ENCODE measurements at places on chromosomes 3 and 15. TPM values are rescaled to one million over a fixed set of nuclear protein-coding genes. Genes with fewer than 3 reads are reported as not detected.

DNA sequence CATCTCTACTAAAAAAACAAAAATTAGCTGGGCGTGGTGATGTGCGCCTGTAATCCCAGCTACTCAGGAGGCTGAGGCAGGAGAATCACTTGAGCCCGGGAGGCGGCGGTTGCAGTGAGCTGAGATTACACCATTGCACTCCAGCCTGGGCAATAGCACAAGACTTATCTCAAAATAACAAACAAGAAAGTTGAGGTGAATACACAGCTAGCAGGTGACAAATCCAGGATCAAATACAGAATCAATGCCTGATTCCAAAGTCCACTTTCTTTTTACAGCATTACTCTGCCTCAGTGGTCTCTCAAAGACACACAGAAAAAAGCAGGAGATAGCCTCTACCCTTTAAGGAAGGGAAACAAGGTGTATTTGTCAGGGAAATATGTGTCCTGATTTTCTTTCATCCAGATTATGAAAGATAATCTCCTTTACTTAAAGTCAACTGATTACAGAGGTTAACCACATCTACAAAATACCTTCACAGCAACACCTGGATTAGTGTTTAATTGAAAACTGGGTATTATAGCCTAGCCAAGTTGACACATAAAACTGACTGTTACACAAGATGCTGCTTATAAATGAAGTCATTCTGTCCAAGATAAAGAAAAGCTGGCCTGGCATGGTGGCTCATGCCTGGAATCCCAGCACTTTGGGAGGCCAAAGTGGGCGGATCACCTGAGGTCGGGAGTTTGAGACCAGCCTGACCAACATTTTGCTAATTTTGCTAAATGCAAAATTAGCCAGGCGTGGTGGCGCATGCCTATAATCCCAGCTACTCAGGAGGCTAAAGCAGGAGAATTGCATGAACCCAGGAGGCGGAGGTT, 4.0 kb upstream of the SLC25A38 start:
- DNase-seq, result no peak

DNA sequence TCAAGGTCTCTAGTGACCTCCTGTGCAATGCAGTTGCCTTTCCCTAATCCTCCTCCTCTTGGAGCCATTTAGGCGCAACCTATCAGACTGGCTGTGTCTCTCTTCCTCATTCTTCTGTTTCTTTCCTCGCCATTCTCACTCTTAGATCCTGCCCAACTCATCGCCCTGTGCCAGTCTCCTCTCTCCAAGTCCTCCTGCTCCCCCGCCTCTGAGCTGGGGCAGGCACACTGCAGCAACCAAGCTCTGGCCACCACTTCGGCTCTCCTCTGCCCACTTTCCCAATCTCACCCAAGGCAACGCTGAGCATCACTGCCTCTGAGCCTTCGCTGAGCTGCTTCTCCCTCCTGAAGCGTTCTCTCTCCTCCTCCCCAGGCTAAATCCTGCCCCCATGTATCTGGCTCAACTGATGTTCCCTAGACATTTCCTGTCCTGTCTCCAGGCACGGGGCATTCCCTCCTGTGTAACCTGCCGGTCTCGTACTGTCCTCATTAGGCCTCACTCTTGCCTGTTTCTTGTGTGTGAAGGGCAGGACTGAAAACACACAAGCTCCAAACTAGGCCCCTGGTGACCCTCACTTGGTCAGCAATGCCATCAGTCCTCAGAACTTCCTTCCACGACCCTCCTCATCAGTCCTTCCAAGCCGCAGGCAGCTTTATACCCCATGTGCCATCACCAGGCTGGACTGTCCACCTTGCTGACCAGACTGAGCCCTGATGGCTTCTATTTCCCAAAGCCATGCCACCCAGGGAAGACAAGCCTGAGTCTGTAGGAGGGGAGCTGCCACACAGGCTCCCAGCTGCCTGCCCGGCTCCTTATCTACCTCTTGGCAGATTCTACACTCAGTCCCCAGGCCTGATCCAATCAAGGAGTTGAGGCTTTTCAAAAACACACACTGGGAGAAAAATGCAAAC, 85.6 kb downstream of the SEC22A start:
- no peak for DNase-seq

GRCh38 chr15:88472225-88472624, 4.7 kb downstream of the MRPS11 start:
- no peak for DNase-seq

GRCh38 chr15:55827204-55827603, 84.3 kb upstream of the PRTG start:
- DNase-seq, result no peak

- DNase-seq, result no peak
Observed at GRCh38 chr15:73637527-73637926, 4.3 kb upstream of the NPTN start.

- DNase-seq, result no peak
Observed at GRCh38 chr15:87354661-87355410, 901.7 kb downstream of the NTRK3 start.

- DNase-seq, result no peak
Observed at GRCh38 chr3:12470111-12470510, 14.2 kb upstream of the TSEN2 start.

- no peak for DNase-seq
Observed at GRCh38 chr3:127013181-127013580, 30.3 kb downstream of the PLXNA1 start.

DNA sequence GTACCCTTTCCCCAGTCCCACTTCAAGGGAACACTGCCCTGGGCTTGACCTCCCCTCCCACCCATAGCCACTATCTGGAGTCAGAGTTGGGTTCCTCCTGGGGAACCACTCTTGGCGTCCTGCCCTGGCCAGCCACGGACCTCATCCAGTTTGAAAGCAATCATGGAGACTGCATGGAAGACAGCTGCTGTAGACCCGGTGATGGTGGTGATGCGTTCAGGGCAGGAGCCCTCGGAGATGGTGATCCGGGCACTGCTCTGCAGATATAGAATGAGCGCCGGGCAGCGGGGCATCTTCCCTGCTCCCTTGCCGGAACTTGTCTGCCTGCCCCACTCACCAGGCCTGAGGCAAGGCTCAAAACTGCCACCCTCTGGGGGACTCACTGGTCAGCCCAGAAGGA, 5.2 kb downstream of the GPR62 start:
- DNase-seq, result no peak

GRCh38 chr3:134029734-134030378, at the start of gene SLCO2A1:
Gene SLCO2A1, minus strand, starts transcription at chr3:134029925. Its CDS starts 123 bp downstream, at chr3:134029802.
- no peak for DNase-seq

DNA sequence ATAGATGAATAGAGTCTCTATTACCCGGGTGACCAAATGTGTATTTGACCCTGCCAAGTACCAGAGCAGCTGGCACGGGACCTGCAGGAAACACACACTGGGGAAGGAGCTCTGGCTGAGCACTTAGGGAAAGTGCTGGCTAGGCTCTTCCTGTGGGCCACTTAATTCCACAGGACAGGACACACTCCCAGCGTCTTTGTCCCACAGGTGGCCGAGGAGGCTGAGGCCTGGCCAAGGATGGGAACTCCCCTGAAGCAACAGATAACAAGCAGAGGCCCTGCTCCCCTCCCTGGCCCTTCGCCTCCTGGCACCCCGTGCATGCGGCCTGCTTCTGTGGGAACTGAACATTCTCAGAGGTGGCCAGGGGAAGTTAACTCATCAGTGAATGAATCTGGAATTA, 180.8 kb downstream of the ATP10A start:
- no peak for DNase-seq

DNA sequence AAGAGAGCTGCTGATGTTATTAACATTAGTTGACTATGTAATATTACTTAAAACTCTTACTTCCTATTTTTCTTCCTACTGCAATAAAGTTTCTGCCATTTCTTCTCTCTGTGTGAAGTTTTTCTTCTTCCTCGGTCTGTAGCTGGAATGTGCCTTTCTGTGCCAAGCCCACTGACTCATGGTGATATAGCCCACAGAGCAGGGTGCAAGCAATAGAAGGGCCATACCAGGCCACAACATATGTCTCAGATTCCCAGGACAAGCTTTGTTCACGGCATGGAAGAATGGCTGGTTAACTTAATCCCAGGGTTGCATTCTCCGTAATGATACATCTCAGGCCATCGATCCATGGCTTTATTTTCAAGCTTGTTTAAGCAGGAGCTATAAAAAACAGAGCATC, 815.3 kb downstream of the TUSC7 start:
- DNase-seq, result no peak

- DNase-seq, result no peak
Observed at GRCh38 chr3:72634128-72634527, 214.1 kb downstream of the SHQ1 start.

DNA sequence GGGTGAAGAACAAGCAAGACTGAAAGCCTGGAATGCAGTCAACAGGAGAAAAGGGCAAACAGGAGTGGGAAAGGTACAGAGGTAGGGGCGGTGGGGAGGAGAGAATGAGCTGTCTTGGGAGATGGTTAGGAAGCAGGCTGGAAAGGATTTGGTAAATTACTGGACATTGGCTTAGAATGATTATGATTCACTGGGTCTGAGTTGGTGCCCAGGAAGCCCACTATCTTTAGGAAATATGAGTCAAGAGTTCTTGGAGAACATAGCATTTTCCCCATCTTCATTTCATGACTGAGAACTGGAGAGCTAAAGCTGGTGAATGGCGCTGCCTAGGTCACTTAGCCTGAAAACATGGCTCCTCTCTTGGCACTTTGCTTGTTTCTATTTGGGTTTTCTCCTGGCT, 74.7 kb upstream of the C3orf80 start:
- no peak for DNase-seq

DNA sequence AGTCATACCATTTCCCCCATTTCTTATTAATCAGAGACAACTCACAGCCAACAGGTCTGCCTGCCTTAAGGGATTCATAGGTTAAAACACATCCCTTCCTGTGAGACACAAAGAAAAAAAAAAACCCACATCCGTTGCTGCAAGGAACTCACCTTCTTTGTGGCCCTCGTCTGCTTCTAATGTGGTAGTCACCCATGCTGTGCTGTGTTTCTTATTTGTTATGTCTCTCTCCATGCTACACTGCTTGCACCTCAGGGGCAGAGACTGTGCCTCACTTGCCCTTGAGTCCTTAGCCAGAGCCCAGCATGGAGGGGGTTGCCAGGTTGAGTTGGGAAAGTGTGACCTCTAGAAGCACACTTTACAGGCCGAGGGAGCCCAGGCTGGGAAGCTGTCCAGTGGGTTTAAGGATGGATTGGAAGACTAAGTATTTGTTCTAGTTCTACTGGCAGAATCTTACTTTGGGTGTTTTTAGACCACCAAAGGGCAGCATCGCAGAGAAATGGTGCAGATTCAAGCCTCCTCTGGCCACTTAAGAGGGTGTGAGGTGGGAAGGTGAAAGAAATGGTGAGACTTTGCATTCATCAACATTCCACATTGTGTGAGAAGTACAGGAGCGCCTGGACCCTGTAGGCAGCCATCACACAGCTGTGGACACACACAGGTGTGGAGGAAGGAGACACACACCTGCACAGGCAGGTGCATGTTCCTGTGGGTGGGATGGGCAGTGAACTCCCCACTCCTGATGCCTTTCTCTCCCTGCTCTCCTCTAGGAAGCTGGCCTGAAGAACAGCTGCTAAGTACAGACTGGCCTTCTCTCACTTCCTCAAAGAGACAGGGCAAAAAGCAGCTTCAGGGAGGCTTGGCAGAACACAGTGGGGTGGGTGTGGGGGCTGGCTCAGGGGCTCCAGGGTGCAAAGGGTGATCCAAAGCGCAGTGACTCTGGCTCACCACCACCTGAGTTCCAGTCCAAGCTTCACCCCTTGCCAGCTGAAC, 48.8 kb downstream of the GLB1 start:
- peak; percentile 88 for DNase-seq

DNA sequence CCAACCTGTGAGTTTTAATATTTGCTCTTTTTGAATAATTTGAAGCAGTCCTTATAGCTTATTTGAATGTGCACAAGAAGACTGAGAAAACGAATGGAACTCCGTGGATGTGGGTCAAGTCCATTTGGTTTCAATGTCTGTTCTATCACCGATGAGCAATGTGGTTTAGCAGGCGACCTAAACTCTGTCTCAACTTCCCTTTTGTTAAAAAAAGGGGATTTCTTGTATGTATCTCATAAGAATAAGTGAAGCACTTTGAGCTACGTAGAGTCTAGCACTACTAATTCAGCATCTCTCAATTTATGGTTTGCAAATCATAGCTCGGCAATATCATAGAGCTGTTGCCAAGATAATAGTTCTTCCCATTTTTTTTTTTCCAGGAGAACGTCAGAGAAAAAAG, 4.6 kb upstream of the SKIL start:
- peak; percentile 51 for DNase-seq

- DNase-seq, result no peak
Observed at GRCh38 chr3:182180654-182181385, 469.1 kb downstream of the SOX2 start.

- DNase-seq, result no peak
Observed at GRCh38 chr3:38577371-38578080, 72.0 kb downstream of the SCN5A start.

- no peak for DNase-seq
Observed at GRCh38 chr3:10090179-10090578, 17.9 kb downstream of the FANCD2OS start.

DNA sequence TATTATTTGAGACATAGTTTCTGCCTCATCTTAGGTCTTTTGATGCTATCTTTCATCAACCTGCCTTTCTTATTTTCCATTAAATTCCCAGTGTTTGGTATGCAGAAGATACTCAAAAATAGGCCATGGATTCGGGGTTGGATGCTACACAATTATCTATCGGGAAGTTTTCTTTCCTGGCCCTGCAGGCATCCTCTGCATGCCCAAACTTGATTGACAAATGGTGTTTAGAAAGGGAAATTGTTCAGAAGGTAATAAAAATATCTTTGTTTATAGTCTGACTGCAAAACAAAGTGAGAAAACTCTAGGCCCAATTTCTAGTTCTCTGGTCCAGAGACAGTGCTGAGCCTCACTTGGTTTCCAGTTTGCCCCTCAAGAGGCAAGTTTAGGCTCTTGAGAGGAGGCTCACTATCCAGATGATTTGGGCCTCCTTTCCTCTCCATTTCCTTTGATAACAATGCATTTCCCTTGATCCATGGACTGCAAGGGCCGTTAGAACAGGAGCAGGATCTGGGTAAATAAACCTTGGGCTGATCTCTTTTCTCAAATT, 157.1 kb upstream of the DPH6 start:
- no peak for DNase-seq

DNA sequence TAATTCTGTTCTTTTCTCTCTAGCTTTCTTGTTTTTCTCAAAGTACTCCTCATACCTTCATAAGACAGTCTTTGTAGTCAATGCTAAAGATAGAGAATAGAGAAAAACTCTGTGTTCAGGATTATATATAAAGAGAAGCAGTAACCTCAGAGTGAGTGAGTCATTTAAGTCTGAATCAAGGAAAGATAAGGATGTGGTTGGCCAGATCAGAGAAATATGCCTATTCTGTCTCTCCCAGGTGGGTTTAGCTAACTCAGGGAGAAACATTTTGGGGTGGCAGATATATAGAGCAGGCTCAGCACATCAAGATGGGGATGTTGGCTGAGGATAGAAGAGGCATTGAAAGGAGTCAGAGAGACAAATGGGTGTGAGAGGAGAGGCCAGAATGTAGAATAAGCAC, 31.4 kb downstream of the GTF2E1 start:
- DNase-seq, result no peak

The GPR149 gene
- total RNA-seq, result not detected

The LOXL1 gene
- 3.5 TPM for total RNA-seq

The LDHAL6B gene
- total RNA-seq, result not detected

The SEMA5B gene
- total RNA-seq, result 0.22 TPM

The FSIP1 gene
- total RNA-seq, result 0.22 TPM

The CNTN3 gene
- not detected for total RNA-seq

The GLCE gene
- total RNA-seq, result 3.2 TPM

The TRH gene
- total RNA-seq, result not detected

The UACA gene
- total RNA-seq, result 1.5 TPM

The MEGF11 gene
- total RNA-seq, result not detected

The GNAT1 gene
- 0.28 TPM for total RNA-seq

The SEMA6D gene
- total RNA-seq, result not detected

The CCDC9B gene
- 1.5 TPM for total RNA-seq

The SCN11A gene
- total RNA-seq, result not detected

The GOLGA8J gene
- total RNA-seq, result 0.19 TPM

The TRIM42 gene
- total RNA-seq, result not detected

The ADGRG7 gene
- not detected for total RNA-seq

Measured in CD4-positive, alpha-beta T cell (primary cell).